ENCODE measurements at places on chromosomes 3 and 15.

DNA sequence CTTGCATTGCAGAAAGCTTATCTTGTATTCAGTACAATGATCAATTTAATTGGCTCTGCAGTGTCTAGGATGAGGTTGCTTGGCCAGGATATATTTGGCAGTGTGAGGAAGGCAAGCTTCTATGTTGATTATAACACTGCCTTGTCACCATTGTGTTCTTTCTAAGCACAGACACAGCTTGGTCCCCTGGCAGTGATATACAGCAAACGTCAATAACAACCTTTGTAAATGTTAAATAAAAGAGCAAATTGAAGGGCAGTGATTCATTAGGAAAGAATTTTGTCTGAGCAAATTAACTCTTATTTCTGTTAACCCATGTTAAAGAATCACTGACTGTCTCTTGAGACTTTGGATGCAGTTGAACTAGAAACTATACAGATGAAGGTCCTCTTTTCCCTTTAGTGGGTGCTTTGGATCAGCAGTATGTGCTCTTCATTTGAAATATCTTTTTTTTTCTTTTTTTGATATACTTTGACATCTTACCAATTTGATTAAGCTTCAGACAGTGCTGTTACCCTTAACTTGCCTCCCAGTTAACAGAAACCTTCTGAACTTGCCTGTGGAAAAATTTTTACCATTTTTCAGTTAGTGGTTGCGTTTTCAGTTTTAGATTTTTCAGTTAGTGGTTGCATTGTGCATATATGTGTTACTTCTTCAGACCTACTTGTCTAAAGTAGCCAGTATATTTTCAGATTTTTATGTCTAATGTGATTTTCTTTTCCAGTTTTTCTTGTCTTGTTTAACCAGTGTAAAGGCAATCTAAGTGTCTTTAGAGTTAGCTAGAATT is 199.8 kb downstream of the TCF12 start:
- no peak for DNase-seq

DNA sequence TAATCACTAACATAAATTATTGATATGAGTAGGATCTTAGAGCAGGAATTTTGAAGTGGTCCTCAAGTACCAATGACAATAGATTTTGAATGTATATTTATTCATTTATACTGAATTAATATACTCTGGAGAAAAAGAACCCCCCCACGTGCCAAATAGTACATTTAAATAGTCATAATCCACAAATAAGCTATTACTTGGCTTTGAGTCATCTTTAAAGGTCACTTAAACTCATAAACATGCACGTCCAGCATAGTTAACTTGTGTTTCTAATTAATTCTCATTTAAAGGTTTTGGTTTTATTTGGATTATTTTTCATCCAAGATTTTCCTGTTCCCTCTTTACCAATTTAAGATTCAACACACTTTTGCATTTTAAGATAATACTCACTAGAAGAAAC is 35.1 kb downstream of the FGF7 start:
- no peak for DNase-seq

- no peak for DNase-seq
Measured at GRCh38 chr3:8775602-8776001, 6.2 kb upstream of the OXTR start.

DNA sequence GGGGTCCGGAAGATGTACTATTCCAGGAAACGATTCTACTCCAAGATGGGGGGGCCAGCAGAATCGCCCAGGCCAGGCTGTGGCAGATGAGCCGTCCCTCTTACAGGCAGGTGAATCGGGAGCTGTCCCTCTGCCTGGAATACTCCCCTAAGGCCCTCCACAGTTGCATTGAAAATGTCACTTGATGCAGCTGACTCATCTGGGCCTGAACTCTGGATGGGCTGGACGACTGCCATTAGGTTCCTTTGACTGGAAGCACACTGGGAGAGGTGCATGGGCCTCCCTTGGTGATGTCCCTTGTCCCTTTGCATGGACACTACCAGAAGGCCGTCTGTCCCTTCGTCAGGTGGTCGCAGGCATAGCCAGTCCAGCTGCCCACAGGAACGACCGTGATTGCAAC is 69.6 kb upstream of the HRH1 start:
- DNase-seq = no peak

DNA sequence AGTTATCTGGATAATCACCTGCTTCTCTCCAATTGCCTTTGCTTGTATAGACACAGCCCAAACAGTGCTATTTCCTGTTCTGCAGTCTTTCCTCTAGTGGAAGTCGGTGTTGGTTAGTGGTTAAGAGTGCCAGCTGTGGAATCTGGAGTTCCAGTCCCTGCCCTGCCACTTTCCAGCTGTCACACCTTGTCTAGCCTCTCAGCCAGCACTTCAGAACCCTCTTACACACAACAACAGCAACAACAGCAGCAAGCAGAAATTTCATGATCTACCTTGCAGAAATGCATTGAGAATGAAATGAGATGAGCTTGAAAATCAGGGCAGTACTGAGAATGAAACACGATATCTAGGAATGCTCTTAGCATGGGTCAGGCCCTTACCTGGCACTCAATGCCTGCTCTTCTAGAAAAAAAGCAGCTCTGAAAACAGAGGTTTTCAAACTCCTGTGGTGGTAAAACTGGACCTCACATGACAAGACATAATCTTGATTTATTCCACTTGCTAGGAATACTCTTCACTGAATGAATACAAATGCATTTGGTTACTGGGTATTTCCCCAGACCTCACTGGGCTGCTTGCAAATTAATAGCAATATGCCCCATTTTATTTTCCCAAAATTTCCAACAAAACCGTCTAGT is 3.3 kb upstream of the WNT5A start:
- DNase-seq = no peak

- DNase-seq = no peak
Measured at GRCh38 chr15:40277471-40277870, 5.4 kb downstream of the ANKRD63 start.

DNA sequence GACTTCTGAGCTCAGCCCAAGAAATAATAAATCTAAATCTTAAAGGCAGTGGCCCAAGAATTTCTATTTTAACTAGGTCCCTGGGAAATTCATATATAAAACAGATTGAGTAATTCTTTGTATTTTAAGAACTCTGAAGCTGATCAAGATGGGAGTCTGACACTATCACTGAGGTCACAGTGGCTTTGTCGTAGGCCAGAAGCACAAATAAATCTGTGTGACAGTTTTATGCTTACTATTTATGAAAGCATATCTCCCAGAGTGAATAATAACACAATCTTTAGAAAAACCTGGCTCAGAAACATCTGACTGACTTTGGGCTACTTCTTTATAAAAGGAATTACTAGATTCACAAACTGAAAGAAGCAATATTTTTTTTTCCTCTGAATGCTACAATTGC is 51.9 kb downstream of the SLITRK3 start:
- no peak for DNase-seq
